ENCODE measurements at places on chromosomes 6 and 20. TPM values are rescaled to one million over a fixed set of nuclear protein-coding genes. Genes with fewer than 3 reads are reported as not detected.

CST3 gene
- total RNA-seq = 335 TPM

CUL9 gene
- 10.4 TPM for total RNA-seq

NRSN1 gene
- not detected for total RNA-seq

IRF4 gene
- total RNA-seq = 0.32 TPM

C20orf141 gene
- total RNA-seq = 0.60 TPM

SOX18 gene
- 1.1 TPM for total RNA-seq

SUMO4 gene
- total RNA-seq = not detected

CD109 gene
- total RNA-seq = 29.5 TPM

AFDN gene
- 16.4 TPM for total RNA-seq

EEF1A2 gene
- 177 TPM for total RNA-seq

LAMA4 gene
- 1.8 TPM for total RNA-seq

COL21A1 gene
- 1.4 TPM for total RNA-seq

CST4 gene
- total RNA-seq = not detected

AURKA gene
- total RNA-seq = 119 TPM

NKAIN4 gene
- 6.8 TPM for total RNA-seq
